ENCODE measurements at places on chromosomes 12 and 14.

DNA sequence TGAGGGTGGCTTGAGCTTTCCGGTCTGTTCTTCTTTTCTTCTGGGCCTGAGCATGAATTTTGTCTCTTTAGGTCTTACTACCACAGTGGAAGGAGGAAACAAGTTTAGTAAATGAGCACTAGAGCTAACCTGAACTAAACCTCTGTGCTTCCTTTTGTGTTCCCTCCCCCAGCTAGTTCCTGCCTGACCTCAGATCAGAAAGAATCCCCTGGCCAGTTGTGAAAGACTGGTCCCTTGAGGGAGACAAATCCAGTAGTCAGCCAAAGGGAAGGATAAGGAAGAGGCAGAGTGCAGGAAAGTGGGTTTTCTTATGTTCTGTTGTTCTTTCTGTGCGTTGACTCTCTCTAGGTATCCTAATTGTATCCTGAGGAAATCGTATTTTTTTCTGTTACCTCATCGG, 17.5 kb downstream of the ZNF664 start:
- no peak for DNase-seq

DNA sequence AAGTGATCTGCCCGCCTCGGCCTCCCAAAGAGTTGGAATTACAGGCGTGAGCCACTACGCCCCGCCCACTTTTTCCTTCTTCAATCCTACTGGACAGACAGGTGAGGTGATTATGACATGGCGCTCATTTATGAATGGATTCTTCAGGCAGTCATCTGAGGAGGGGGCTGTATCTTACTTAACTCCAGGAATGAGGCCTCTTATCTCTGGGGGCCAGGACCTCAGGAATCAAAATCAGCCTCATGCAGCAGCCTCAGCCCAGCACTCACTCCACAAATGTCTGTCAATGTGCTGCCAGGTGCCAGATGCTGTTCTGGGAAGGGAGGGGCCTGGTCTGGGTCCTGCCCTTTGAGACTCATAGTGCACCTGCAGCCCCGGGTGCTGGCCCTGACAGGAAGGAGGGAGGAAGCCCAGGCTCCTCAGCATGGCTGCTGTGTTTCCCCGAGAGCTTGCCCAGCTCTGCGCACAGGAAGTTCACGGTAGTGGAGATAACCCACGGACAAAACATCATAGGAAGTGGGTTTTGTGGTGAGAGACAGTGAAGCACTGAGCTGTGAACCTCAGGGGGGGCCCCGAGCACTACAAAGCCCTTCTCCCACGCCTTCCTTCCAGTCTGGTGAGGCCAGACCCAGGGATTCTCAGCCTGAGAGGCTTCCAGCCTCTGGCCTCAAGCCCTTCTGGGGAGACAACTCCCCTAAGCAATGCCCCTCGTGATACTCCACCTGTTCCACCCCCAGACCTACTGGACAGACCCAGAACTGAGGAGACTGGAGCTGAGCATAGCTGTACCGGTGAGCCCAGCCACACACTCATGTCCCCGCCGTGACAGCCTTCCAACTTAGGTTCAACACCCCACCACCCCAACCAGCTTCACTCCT, 22.3 kb downstream of the GALNT6 start:
- DNase-seq = no peak

DNA sequence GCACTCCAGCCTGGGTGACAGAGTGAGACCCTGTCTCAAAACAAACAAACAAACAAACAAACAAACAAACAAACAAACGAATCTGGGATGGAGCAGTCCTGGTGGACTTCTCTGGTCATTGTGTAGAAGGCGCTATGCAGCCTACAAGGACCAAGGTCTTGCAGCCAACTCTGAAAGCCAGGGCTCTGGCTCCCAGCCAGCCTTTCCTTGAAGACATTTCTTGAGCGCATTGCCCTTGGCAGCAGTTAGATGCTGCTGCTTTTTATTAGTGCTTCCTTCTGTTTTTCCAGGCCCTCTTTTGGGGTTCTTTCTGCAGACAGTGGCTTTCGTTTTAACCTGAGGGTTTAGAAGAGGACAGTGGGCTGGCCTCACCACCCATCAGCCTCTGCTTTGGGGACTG, 20.2 kb downstream of the CCDC177 start:
- no peak for DNase-seq

GRCh38 chr14:80426683-80427082, 215.4 kb upstream of the DIO2 start:
- no peak for DNase-seq

DNA sequence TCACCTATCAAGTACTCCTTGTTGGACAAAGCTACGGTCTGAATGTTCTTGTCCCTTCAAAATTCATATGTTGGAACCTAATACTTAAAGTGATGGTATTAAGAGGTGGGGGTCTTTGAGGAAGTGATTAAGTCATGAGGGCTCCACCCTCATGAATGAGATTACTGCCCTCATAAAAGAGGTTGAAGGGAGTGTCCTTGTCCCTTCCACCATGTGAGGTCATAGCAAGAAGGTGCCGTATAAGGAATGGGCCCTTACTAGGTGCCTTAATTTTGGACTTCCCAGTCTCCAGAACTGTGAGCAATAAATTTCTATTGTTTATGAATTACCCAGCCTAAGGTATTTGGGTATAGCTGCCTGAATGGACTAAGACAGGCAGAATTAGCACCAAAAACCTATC, 191.1 kb upstream of the NUDT4 start:
- no peak for DNase-seq

- DNase-seq = no peak
These were observed 13.7 kb upstream of the FBXL14 start for GRCh38 chr12:1607940-1608712.

DNA sequence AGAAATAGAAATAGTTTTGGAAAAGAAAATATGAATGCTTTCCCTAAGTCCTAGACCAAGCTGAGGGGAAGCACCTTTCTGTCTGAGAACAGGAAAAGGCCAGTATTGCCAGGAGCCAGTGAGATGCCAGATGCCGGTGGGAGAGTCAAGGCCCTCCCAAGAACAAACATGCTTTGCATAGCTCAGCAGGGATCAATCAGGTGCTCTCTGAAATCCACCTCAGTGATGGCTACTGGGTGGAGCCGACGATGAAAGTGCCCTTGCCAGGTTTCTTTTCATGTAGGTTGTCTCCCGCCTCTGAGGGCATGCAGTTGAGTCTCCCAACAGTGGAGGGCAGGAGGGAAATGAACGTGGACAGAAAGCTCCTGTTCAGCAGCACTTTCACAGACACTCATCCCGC, 28.3 kb downstream of the DEGS2 start:
- DNase-seq = no peak

GRCh38 chr14:96275177-96276112, 19.4 kb downstream of the BDKRB1 start:
- DNase-seq = peak; percentile 76

DNA sequence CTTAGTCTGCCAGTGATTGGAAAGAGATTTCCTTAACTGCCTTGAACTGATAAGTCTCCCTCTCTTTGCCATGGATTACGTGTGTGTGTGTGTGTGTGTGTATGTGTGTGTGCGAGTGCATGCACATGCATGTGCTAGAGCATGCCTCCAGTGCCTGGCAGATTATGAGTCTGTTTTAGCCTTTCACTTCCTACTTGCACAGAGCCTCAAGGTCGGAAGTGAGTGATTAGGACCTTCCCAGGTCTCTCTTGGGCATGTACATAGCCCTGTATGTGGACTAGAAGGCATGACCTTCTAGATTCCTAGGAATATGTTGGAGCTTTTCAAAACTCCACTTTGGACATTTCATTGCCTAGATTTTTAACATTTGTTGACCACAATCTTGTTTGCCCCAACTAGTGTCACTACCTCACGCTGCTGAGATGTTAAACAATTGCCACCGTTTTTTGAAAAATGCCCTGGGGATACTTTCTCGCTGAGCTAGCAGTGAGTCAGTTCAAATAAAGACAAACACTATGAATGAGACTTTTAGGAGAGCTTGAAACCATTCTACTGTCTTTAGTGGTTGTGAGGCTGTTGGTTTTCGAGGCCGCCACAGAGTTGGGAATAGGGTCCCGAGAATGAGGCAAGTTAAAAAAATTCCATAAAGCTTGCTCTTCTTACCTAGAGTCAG, 28.2 kb downstream of the KIAA0586 start:
- DNase-seq = no peak

- no peak for DNase-seq
These were observed 198.5 kb upstream of the PPFIA2 start for GRCh38 chr12:81957631-81958030.

GRCh38 chr14:53621433-53621832, 335.2 kb downstream of the BMP4 start:
- DNase-seq = no peak

GRCh38 chr14:50560931-50561285, 963 bp downstream of the ATL1 start:
- peak; percentile 71 for DNase-seq

- DNase-seq = no peak
These were observed 16.1 kb downstream of the MMAB start for GRCh38 chr12:109557200-109557599.

GRCh38 chr12:5399266-5399665, 32.6 kb upstream of the NTF3 start:
- no peak for DNase-seq

DNA sequence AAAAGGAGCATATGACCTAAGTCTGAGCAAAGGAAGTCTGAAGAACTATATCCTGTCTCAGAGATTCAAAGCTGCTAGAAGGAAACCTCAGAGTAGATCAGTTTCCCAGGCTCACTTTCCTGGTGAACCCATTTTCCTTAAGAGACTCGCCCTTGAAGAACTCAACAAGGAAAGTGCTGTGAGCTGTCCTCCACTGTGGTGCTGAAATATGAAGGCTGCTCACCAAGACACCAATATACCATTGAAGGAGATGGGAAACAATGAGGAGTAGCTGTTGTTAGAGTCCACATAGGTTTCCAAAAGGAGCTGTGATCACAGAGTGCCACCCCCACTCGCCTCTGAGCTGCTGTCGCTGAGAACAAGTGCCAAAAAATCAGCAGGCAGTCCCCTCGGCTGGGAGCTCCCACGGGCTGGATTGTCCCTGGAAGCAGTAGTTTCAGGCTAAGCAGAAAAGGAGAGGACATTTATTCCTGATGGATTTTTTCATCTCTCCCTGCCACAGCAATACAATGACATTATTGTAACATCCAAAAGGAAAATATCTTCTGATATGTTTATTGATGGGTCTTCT, 282.1 kb downstream of the RPS29 start:
- no peak for DNase-seq

DNA sequence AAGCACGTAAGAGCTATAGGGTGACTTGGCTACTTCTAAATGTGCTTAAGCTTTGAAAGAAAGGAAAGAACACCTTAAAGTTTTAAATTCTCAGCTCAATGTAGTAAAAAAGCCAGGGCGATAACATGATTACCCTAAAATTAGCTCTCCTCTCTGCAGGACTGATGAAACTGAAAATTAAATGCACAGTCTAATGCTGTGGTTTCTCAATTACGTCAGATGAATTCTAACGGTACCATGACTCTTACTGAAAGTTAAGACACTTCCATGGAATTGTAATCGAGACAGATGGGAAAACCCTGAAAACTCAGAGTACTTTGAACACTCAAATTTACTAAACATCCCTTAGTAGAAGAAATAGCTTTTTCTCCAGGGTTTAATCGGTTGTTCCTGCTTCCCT, 25.9 kb upstream of the PRKD1 start:
- no peak for DNase-seq

- no peak for DNase-seq
These were observed 197.0 kb downstream of the ANO2 start for GRCh38 chr12:5748027-5748426.

GRCh38 chr12:60419986-60420385, 824.2 kb downstream of the SLC16A7 start:
- DNase-seq = no peak

- no peak for DNase-seq
These were observed 3.4 kb upstream of the C3AR1 start for GRCh38 chr12:8069582-8069981.

GRCh38 chr14:91327250-91327595, 82.7 kb upstream of the GPR68 start:
- no peak for DNase-seq

DNA sequence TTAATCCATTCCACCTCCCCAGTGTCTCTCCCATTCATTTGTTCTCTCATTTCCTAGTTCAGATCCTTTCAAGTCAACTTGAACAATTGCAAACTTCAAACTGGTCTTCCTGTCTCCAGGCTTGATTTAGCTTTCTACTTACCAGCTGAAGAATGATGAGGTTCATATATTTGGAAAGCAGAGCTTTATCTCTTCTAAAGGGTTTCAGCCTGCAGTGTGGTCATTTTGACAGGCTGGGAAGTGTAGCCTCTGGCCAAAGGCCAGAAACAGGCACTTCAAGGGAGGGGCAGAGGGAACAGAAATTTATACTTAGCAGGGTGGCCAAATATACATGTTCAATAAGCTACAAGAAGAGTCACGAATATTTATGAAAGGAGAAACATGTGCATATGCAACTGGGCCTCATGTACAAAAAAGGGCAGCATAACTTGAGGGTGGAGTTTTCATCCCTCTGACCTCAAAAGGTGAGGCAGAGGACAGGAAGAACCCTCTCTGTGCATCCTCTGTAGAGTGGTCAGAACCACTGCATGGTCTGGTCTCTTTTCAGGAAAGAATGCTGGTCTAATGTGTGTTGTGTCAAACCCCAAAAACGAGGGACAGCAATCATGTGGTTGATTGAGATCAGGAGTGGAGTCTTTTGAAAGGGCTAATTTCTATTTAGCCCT, 34.0 kb upstream of the HECTD1 start:
- DNase-seq = no peak

GRCh38 chr12:111467857-111468241, 62.1 kb downstream of the SH2B3 start:
- no peak for DNase-seq

DNA sequence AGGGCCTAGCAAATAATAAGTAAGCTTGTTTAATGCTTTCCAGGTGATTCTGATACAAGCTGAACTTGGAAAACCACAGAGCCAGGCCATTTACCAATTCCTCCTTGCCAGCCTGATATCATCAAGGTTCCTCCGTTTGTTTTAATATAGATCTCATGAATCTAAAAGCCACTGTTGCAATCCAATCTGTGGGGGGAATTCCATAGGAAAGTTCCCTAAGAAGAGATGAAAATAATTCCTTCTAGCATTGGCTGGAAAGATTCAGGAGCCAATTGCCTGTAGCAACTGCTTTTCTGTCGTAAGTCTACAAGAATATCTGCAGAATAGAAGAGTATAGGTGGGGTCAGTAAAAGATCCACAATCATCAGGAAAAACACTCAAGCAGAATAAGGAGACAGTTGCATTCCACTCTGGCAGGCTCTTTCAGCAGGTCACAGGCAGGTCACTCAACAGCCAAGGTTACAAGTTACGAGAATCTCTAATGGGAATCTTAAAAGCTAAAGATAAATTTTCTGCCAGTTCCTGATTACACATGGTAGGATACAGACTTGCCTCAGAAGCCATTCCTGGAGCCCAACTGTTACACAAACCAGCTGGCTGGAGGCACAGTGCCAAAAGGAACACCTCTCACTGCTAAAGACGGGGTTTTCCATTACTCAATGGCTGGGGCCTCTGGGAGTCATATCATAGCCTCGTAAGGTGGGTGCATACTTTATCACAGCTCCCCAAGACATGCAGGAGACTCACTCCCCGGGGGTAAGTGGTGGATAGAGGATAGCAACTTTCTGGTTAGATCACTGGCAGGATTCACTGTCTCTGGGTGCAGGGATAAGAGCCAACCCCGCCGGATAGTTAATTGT, 43.6 kb downstream of the FGD6 start:
- DNase-seq = no peak

GRCh38 chr14:61494018-61494417, 172.6 kb downstream of the PRKCH start:
- DNase-seq = no peak

- DNase-seq = no peak
These were observed 235.1 kb upstream of the DIO2 start for GRCh38 chr14:80446356-80446755.
